ENCODE measurements at places on chromosomes 13 and 19.

DNA sequence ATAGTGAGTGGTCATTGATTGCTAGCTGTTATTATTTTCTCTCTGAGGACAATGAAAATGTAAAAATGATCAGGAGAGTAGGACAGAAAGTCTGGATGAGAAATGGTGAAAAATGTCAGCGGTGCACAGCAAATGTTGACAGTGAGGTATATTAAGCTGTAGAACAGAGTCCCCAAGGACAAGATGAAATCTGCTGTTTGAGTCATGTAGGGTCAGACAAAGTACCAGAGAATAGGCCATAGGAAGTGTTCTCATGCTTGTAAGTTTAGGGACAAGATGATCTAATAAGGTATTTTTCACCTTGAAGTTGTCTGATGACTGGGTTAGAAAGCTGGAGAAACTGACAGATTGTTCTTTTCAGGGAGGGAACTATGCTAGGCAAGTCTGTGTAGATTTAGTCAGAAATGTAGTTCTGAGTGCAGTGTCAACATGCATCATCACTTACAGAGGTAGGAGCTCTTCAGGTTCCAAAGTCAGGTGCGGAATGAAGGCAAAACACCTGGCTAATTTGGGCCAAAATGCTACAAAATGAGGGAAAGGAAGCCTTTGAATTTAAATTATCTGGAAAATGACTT lies 369.3 kb downstream of the DLEU7 start:
- DNase-seq: no peak

DNA sequence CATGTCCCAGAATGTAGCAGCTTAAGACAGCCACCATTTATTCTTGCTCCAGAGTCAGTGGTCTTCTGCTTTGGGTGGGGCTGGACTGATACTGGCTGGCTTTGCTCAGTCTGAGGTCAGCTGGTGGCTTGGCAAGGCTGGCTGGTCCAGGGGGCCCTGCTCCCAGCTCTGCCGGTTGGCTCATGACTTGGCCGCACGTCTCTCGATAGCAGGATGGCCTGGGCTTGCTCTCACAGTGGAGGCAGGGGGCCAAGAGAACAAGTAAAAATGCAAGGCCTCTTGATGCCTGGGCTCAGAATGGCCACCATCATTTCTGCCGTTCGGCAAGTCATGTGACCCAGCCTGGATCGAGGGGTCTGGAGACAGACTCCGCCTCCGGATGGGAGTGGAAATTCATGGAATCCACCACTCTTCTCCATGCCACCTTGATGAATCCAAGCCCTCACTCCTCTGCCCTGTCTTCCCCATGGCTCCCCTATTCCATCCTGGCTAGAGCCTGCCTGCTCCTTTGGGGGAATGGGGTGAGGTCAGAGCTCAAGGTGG lies 13.1 kb downstream of the ACTMAP start:
- DNase-seq: no peak

DNA sequence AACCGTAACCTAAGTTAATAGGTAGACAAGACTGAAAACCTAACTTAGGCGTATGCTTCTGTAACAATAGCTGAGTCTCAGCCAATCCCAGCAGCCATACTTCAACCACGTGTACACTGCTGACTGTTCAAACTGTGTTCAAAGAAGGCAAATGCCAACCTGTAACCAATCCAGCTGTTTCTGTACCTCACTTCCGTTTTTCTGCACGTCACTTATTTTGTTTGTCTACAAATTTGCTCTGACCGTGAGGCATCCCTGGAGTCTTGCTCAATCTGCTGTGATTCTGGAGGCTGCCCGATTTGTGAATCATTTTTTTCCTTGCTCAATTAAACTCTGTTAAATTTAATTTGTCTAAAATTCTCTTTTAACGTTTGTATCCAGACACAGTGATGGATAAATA lies 59.2 kb downstream of the EDNRB start:
- no peak for DNase-seq

DNA sequence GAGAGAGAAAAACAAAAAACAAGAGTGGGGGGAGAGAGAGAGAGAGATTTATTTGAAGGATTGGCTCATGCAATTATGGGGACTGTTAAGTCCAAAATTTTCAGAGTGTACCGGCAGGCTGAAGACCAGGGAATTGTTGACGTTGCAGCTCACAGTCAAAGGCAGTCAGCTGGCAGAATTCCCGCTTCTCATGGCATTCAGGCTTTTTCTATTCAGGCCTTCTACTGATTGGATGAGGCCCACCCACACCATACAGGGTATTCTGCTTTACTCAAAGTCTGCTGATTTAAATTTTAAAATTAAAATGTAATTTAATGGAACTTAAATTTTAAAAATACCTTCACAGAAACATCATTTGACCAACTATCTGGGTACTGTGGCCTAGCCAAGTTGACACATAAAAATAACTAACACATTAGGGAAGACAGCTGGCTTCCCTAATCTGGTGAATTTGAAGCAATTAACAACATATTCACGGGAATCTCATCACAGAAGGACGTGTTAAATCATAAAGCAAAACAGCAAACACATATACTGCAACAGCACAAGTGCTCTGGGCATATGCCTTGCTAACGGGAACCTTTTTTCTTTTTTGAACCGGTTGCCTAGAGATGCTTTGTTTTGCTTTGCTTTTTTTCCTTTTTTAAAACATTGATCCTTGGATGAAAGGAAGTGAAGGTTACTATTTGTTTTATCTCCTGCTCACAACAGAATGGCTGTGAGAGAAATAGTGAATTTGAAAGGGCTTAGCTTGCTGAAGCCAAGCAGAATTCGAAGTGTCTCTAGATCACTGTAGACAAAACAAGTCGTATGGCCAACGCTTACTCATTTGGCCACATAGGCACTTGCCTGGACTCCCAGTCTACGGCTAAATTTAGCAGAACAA lies 505.1 kb downstream of the IRS2 start:
- no peak for DNase-seq

DNA sequence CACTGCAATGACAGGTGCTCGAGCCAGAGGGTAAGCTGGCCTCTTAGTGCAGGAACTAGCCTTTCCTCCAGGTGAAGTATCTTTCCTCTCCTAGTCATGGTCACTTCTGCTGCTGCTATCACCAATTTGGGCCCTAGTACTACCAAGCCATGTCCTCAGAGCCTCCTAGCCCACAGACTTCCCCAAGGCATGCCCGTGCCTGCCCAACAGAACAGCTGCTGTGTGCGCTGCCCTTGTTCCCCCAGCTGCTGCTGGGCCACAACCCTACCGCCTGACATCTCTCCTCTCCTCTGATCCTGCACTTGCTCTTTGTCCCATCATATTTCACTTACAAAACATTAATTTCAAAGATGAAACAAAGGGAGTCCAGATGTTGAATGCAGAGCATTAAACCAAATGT lies 168.5 kb upstream of the FREM2 start:
- DNase-seq: no peak

DNA sequence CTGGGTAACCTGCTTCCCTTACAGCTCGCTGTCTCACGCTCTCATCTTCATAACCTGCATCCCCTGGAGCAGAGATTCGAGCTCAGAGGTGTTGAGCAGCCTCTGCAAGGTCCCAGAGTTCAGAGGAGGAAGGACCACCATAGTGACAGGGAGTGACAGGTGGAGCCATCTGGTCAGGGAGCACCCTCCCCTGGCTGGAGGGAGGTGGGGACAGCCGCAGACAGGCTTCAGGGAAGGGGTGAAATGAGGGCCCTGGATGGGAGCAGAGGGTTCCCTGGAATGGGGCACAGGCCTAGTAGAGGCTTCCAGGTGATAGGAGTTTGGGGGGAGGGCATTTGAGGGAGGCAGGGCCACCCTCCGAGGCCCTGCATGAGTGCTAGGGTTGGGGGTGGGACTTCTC lies 82.1 kb downstream of the ZNF429 start:
- no peak for DNase-seq

DNA sequence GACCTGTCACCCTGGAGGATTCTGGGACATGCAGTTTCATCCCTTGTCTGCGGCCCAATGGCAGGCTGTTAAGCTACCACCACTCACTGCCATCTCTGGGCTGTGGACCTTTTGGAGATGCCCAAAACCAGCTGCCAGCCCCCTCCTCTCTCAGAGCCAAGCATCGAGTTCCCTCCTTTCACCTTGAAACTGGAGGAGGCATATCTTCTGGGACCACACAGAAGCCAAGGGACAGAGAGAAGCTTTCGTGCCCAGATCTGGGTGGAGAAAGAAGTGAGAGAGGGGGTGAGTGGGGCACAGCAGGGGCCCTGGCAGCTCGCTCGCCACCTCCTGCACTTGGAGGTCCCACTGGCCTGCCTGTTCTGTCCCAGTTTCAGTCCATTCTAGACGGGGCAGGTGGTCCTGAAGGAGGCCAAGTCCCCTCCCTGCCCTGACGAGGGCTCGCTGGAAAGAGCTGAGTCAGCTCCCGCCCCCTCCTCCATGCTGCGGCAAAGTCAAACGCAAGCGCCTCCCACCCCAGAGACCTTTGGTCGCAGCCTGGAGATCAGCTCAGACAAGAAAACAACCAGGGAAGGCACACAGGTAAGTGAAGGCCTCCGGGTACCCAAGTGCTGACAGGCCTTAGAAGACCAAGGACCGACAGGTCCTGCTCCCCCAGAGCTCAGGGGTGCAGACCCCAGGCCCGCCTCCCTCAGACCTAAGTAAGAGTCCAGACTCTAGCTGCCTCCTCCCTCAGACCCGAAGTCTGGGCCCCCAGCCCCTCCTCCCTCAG lies 3.8 kb downstream of the BCAT2 start:
- DNase-seq: no peak
